ENCODE measurements at places on chromosomes 16 and 17. TPM values are rescaled to one million over a fixed set of nuclear protein-coding genes. Genes with fewer than 3 reads are reported as not detected.

The KRT24 gene
- not detected for total RNA-seq

The KCNJ18 gene
- not detected for total RNA-seq

The KRT222 gene
- not detected for total RNA-seq

The ACBD4 gene
- 5.5 TPM for total RNA-seq

The UMOD gene
- not detected for total RNA-seq

The SLC25A11 gene
- total RNA-seq: 71.2 TPM

The CYGB gene
- 0.40 TPM for total RNA-seq

The P2RX5 gene
- total RNA-seq: 0.13 TPM

The SCNN1B gene
- not detected for total RNA-seq

The TVP23A gene
- total RNA-seq: not detected

The PAM16 gene
- total RNA-seq: 20.5 TPM

Data from pulmonary artery endothelial cell (primary cell).